ENCODE measurements at places on chromosomes 12 and 14.
A peak's percentile ranks its signal among the peaks of the same experiment; 100 is the strongest.

- DNase-seq, result no peak
Observed at GRCh38 chr14:23939607-23940326, 13.8 kb upstream of the DHRS4 start.

DNA sequence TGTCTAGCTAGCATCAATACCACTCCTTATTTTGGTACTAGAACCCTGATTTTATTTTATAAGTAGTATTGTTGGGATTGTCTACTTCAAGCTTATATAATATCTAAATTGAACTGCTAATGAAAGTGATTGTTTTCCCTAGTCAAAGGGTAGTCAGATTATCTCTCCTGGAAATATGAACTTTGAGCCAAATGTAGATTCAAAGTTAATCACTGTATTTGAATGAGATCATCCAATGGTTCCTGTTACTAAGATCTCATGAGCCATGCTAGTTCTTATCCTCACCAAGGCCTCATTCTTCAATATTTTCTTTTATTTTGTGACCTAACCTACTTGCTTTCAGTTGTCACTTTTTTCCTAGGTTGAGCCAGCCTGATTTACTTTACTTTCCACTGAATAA, 276.7 kb downstream of the RASSF9 start:
- DNase-seq, result no peak

- DNase-seq, result no peak
Observed at GRCh38 chr12:89657066-89657465, 51.6 kb downstream of the ATP2B1 start.

- no peak for DNase-seq
Observed at GRCh38 chr12:712172-712863, 40.1 kb upstream of the WNK1 start.

DNA sequence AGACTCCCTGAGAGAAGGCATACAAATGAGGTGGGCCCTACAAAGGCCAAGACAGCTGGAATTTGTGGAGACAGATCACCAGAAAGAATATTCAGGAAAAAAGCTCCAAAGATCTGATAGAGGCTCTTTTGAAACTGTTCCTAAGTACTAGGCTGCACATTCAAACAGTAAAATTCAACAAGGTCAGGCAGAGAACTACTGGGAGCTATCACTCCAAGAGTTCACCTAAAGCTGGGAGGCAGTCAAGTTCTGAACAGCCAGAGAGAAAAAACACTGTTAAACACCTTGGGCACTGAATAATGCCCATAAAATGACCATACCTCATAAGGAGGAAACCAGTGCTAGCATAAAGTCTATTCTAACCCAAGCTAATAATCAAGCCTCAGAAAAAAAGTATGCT, 28.6 kb downstream of the MED13L start:
- DNase-seq, result no peak

GRCh38 chr14:59890676-59891075, 20.1 kb upstream of the RTN1 start:
- DNase-seq, result no peak

DNA sequence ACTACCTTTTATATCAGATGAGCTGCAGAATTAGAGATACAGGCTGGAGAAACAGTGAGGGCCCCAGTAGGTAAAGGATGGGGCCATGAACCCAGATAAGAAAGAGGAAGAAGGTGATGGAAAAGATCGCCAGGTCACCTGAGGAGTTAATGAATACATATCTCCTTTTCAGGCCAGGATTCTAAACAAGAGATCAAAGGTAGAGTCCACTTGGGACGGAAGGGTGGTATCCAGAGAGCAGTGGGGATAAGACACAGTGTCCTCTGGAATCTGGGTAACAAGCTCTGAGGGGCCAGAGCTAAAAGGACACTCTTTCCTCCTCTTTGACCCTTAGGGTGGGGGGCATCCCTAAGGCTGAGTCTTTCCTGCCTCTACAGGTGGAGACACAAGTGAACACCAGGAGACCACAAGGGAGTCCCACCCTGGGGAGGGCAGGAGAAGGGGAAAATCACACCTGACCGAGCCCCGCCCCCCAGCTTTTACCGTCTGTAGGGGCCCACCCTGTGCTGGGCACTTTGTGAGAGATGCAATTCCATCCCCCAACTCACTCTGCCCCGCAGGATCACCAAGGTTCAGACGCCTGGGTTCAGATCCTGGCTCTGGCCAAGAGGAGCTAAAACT, 27.3 kb downstream of the SERPINA1 start:
- no peak for DNase-seq

DNA sequence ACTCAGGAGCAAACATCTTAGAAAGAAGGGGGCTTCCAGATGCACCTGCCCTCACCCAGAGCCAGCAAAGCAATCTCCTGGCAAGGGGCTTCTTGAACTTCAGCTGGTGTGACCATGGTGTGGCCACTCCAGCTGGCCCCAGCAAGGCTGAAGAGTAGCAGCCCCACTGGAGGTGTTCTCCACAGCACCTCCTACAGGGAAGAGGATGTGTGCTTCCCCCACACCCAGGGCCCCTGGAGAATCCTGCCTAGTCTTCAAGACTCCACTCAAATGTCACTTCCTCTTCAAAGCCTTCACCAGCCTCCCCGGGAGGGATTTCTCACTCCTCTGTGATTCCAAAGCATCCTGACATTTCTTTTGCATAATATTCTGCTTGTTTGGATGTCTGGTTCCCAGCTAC, 8.5 kb downstream of the RAB15 start:
- no peak for DNase-seq

DNA sequence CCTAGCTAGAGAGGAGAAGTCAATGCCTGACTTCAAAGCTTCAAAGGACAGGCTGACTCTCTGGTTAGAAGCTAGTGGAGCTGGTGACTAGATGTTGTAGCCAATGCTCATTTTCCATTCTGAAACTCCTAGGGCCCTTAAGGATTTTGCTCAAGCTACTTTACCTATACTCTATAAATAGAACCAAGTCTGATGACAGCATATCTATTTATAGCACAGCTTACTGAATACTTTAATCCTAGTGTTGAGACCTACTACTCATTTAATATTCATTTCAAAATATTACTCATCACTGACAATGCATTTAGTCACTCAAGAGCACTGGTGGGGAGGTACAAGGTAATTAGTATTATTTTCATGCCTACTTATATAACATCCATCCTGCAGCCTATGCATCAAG, 137.2 kb upstream of the PELI2 start:
- DNase-seq, result no peak

DNA sequence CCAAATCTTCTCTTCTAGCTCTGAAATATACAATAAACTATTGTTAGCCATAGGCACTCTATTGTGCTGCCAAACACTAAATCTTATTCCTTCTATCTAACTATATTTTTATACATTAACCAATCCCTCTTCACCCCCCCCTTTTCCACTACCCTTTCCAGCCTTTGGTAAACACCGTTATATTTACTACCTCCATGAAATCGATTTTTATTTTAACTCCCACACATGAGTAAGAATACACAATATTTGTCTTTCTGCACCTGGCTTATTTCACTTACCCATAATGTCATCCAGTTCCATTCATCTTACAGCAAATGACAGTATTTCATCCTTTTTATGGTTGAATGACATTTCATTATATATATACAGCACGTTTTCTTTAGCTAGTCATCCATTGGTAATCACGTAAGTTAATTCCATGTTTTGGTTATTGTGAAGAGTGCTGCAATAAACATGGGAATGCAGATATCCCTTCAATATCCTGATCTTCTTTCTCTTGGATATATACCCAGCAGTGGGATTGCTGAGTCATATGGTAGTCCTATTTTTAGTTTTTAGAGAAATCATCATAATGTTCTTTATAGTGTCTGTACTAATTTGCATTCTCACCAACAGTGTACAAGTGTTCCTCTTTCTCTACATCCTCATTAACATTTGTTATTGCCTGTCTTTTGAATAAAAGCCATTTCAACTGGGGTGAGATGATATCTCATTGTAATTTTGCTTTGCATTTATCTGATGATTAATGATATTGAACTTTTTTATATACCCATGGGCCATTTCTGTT, 34.2 kb upstream of the PLBD1 start:
- no peak for DNase-seq

DNA sequence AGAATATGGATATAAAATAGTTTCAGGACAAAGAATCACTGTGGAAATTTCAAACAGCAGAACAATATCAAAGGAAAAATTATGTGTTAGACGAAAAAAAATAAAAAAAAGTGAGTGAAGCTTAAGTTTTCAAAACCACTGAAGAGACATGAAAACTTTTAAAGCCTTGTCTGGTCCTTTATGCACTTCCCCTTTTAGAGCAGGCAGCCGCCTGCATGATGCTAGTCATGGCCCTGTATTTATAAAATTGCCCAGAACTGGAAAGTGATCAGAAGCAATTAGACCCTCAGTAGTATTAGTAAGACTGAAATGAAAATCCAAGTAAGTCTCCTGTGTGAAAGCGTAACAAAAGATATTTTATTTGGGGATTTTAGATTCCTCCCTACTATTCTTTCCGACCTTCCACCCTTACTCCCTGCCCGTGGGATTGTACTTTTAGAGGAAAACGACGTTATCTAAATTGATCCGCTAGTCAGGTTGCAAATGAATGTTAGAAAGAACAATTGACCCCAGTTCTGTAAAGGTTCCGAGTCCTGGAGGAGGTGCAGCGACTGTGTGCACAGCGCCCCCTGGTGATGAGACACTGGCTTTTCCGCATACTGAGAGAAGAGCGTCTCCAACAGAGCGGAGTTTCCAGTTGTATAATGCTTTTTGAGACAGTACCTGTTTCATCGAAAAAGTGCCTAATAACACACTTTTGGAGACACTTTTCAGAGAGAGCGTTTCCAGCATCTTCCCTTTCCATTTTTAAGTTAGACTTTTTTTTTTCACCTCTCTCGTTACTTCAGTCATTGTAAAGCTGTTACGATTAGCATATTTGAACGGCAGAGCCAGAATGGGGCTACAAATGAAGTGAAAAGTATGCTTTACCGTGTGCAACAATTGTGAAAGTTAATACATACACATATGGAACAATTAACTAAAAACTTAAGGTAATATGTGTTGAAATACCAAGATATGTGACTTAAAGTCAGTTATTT, 12.4 kb downstream of the MGST1 start:
- DNase-seq, result peak; percentile 36

DNA sequence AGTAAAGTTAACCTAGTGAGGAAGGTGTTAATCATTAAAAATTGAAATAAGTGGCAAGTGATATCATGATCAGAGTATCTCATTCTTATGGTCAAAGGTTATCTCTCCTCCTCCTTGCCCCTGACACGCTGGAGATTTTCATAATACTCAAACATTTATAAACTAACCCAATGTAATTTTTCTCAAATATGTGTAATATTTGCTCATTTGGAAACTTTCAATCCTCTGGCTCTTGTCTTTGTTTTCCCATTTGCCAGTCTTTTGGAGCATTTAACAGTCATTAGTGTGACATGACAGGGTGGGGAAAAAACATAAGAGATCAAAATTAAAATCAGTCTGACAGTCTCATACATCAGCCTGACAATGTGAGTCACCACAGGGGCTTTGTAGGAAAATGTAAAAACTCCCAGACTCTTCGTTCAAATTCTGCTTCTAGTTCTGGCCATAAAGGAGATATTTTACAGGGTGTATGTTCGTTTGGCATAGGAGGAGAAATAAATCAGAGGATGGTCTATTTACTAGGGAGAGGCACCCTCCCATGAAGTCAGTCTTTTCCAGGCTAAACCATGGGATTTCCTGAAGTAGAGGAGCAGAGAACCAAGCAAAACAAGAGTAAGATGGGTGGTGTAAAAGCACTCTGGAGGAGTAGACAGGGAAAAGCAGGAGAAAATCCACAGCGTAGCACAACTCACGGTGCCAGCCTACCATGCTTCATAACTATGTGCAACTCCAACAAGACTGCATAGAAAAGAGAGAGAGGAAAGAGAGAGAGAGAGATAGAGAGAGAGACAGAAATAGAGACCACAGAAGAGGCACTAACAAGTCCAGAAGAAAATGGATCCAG, 369.2 kb upstream of the PDE3A start:
- no peak for DNase-seq

DNA sequence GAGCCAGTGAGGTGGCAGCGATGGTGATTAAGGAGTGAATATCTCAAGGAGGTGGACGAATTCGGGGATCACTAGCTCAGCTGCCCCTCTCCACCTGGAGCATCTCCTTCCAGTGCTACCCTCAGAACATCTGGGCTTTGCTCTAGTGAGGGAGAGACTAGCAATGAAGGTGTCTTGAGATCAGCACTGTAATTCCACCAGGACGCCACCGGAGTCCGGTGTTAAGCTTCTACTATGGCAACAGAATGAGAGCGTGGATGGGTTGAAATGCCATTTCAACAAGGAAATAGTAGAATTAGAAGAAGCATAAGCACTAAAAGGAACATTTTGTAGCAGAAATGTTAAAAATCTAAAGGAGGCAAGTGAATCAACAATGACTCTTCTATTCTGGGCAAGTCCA, 61.1 kb downstream of the NTF3 start:
- no peak for DNase-seq

DNA sequence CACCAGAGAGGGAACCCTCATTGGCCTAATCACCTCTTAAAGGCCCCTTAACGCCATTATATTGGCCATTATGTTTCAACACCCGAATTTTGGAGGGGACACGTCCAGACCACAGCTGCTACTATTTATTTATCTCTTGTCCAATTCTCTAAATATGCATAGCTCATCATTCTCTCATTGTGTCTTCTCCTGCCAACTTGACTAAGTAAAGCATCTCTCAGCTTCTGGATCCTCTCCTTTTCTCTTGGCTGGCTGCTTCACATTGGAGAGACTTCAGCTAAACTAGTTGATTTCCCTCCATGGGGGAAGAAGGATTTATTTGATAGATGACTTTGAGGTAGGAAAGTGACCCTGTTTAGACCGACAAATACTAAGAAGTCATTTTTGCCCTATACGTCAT, 120.4 kb upstream of the KRR1 start:
- no peak for DNase-seq

DNA sequence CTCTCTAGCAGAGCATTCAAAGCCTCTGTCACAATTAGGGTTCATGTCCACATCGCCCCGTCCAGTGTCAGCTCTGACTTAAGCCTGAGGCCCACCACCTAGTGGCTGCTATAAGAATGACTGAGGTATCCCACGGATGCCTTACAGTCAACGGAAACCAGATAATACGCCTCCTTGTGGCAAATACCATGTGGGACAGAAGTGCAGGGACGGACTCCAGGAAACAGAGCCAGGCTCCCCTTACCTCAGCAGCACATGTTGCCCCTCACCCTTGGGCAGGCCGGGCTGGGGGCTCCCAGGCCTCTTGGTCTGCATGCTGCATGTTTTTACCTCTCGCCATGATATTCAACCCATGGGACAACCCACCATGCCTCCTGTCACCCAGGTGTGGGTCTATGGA, 86.3 kb downstream of the VWF start:
- DNase-seq, result peak; percentile 62

DNA sequence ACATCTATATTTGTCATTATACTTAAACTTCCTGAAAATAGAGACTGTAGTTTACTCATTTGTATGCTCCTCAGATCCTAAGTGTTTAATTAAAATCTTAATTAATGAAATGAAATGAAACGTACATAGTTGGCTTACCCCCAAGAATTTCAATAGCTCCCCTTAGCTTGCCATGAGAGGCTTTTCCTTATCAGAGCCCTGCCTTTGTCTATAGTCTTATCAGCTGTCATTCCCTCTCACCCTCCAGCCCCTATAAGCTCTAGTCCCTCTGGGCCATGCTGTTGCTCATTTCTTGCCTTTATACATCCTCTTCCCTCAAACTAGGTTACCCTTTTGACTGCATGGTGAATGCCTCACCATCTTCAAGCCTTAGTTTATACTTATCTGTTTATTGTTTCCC, 1.1 kb upstream of the RTRAF start:
- DNase-seq, result no peak

GRCh38 chr14:102213984-102214658, 74.4 kb downstream of the WDR20 start:
- DNase-seq, result no peak

Measured in stimulated activated CD4-positive, alpha-beta T cell treated with anti-CD3 and anti-CD28 coated beads, Interleukin-15, amount 100 ng/mL, for 24 hours (primary cell).